IMR-90 (cell line): ENCODE measurements at places on chromosomes 5 and 9. TPM values are rescaled to one million over a fixed set of nuclear protein-coding genes. Genes with fewer than 3 reads are reported as not detected.

Gene MLANA
- not detected in 2 replicates for total RNA-seq

GRCh38 chr9:33136721-33137670, 30.1 kb downstream of the B4GALT1 start:
- H3K36me3 ChIP-seq: peaks cover 14% of the 10 kb centered on the region; the same call in 1 of the 2 replicates
- no peak overlapping the region for H3K27ac ChIP-seq
- no peak overlapping the region for H3K4me3 ChIP-seq
- H3K4me1 ChIP-seq: peaks cover 26% of the 10 kb centered on the region
- no peak for DNase-seq

DNA sequence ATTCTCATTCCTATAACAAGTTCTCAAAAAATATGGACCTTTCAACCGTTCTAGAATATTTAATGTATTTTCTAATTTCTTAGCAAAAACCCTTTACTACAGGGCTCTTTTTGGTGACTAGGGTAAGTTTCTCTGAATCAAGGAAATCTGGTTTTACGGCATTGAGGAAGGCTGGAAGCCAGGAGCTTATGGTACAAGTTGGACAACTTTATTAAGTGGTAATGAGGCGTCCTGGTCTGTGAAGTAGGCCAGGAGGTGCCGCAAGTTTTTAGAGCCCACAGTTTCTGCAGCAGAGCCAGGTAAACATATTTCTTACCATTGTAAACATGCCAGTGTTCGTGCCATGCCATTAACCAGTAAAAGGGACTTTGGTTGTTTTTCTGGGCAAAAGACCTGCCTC, 14.6 kb upstream of the C1QTNF3 start:
- no peak for DNase-seq
- no peak overlapping the region for H3K27ac ChIP-seq
- H3K4me1 ChIP-seq: peaks cover 5% of the 10 kb centered on the region
- no peaks in the 10 kb centered on the region for H3K27me3 ChIP-seq

GRCh38 chr5:90981821-90982220, 401.3 kb downstream of the ARRDC3 start:
- no peaks in the 10 kb centered on the region; the same call in 1 of the 2 replicates for H3K27me3 ChIP-seq
- no peak overlapping the region for H3K27ac ChIP-seq
- peaks cover 4% of the 10 kb centered on the region for H3K4me1 ChIP-seq
- H3K36me3 ChIP-seq: no peaks in the 10 kb centered on the region

Gene MORN5
- total RNA-seq: not detected in 2 replicates
